ENCODE measurements at places on chromosomes 7 and 10.

DNA sequence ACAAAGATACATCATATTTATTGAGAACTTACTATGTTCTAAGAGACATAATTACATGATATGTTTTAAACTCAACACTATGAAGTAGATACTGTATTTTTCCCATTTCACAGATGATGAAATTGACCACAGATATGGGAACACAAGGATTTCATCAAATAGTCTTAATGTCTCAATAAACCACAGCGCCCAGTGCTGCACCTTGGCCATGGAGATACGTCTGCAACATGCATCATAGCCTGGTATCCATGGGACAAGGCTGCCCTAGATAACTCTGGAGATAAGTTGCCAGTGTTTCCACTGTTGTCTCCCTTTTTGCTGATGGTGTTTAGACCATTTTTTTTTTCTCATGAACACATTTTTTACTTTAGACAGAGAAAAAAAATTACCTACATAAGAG, 97.5 kb downstream of the GNAT3 start:
- DNase-seq = no peak

DNA sequence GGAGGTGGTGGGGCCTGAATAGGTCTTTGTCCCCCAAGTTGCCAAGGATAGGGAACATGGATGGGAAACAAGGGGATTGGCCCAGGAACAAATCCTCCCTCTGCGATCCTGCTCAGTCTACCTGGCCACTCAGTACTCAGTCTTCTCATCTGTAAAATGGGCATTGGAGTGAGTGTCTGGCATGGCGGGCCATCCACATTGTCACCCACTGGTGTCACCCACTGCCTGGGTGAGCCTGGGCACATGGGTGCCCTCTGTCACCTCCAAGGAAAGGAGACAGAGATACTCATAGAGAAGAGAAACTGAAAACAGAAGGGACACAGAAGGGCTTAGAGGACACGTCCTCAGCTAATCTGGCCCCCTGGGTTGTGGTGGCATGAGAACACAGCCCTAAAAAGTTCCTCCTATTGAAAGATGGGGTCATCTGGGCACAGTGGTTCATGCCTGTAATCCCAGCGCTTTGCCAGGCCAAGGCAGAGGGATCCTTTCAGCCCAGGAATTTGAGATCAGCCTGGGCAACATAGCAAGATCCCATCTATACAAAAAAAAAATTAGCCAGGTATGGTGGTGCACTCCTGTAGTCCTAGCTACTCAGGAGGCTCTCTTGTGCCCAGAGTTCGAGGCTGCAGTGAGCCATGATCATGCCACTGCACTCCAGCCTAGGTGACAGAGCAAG, 12.5 kb upstream of the TNRC18 start:
- no peak for DNase-seq

DNA sequence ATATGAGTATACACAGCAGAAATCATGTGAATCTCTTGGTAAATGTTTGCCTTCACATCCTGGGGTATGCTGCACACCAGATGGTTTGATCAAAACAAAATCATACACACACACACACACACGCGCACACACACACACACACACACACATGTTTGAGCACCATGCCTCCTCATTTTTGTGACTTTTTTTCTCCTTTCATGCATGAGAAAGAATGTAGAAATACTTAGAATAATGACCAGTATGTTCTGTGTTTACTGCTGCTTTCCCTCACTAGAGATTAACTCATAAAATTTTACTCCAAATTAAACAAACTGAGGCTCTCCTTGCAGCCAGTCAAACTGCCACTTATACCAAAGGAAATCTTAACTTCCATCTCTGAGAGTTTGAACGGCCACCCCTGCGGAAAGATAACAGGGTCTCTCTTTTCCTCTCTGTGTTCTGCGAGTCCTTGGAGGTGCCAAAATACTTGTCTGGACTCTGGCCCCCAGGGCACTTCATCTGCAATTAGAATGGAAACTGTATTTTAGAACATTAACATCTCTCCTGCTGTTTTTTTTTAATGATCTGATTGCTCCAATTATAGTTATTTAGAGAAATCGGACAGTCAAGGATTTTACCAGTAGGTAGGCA, 320.8 kb upstream of the NFE2L3 start:
- no peak for DNase-seq

DNA sequence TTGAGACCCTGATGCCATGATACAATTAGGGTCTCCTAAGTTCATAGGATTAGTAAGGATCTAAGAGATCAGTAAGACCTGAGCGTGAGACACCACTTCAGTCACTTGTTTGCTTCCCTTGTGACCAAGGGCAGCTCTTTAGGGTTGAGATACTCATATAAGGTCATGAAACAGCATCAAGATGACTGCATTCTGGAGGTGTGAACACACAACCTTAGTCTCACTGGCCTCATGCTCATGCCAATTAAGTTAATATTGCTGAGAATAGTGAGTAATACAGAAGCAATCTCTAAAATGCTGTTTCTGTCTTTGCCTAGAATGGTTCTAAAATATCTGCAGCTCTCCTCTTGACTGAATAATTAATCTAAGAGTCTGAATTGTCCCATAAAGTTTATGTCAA, 39.6 kb upstream of the KLHL7 start:
- DNase-seq = no peak

- no peak for DNase-seq
These were observed 56.9 kb downstream of the SORBS1 start for GRCh38 chr10:95504246-95504691.

GRCh38 chr10:80465451-80465835, 11.3 kb downstream of the TSPAN14 start:
- DNase-seq = no peak

DNA sequence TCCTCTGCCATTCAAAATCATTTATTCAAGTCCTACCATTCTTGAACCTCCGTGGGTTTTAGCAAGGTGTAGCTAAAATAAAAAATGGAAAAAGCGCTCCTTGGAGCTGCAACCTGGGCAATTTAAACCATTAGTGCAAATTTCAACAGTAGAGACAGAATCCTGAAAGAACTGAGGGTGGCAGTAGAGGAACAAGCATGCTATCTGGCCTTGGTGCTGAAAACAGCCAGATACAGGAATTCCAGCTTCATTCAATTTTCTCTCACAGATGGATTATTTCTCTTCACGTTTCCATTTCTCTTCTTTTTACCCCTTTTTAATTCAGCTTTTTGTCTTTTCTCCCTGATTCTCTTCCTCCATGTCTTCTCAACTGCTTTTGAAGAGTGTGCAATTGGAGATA, 77.7 kb downstream of the OTUD1 start:
- DNase-seq = no peak

DNA sequence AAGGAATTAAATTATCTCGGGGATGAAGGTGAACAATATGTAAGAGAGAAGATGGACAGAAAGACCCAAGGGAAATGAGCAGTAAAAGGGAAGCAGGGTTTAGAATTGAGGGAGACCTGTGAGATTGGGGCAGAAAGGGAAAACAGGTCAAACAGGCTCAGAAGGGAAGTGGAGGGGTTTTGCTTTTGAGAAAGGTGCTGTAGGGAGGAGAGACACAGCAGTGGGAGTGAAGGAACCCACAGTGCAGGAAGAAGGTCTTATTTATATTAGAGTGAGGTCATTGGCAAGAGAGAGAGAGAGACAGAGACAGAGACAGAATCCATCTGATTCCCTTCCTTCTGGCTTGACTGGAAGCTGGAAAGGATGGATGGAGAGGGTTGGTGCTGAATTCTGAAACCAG, 3.5 kb upstream of the TCAF1 start:
- no peak for DNase-seq

DNA sequence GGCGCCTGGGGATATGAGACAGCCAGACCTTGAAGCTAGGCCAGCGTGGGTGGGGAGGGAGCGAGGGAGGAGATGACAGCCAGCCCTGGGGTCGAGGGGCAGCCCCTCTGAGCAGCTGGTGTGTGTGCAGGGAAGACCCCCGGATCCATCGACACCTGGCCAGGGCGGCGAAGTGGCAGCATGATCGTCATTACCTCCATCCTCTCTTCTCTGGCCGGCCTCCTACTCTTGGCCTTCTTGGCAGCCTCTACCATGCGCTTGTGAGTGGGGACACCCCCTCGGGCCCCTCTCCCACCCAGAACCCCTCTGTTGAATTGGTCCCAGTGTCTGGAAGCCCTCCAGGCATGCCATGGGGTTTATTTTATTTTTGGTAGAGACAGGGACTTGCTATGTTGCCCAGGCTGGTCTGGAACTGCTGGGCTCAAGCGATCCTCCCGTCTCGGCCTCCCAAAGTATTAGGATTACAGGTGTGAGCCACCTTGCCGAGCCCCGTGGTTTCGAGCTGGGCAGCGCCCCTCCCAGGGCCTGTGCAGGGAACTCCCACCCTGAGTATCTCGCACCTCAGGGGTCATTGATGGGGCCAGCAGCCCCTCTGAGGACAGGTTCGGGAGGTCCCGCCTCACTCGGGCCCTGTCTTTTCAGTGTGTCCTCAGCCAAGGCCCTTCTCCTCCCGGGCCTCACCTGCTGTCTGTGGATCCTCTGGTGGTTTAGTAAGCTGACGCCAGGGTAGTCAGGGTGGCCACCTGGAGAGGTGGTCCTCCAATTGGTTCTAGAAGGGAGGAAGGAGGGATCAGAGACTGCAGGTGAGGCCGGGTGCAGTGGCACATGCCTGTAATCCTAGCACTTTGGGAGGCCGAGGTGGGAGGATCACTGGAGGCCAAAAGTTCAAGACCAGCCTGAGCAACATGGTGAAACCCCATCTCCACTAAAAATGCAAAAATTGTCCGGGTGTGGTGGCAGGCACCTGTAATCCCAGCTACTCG, 3.8 kb downstream of the UPK3B start:
- DNase-seq = no peak

GRCh38 chr7:16189026-16189715, 232.2 kb downstream of the CRPPA start:
- no peak for DNase-seq

- no peak for DNase-seq
These were observed 333.8 kb downstream of the LRMDA start for GRCh38 chr10:75764974-75765788.

GRCh38 chr7:81767926-81768325, 1.9 kb downstream of the HGF start:
- DNase-seq = no peak

- DNase-seq = no peak
These were observed 37.7 kb upstream of the OIT3 start for GRCh38 chr10:72855790-72856189.

DNA sequence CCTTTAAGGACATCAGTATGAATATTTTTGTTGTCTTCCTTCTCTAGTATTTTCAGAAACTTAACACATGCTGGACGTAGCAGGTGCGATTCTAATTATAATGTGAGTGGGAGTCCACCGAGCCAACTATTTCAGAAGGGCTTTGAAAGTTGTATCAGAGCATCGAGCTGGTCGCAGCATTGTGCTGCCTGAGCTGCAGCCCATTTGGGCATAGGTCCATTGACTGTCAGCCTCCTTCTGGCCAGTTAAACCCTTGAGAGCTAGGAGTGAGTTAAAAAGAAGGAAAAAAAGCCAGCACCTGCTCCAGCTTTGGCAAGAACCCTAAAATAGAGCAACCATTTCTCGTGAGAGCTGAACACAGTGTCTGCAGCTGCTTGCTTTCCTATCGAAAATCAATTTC, 47.8 kb downstream of the SLC35G1 start:
- no peak for DNase-seq

DNA sequence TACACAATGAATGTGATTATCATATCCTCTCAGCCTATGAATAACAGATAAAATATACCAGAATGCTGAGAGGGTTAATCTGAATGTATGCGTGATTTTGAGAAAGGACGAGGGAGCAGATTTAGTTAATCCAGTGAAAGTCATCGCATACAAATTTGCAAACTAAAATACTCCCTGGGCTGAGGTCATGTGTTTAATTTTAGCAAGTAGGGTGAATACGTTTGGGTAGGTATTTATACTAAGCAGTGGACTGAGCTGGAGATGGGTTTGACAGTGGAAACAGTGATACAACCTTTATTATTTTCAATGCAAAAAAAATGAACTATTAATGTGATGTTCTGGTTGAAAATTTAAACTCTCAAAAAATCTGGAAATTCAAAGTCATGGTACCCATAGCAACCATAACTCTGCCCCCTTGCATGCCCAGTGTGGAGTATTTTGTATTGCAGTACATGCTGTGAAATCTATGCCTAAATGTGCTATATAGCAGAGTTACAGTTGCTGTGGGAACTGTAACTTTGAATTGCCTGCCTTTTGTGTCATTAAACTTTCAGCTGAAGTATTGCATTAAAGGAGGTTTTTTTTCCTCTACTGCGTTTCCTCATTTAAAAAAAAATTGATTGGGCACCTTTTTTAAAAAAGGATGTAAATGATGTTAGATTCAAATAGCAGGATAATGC, 9.5 kb upstream of the ARID5B start:
- DNase-seq = no peak

- no peak for DNase-seq
These were observed 33.8 kb downstream of the IL15RA start for GRCh38 chr10:5943536-5943935.

DNA sequence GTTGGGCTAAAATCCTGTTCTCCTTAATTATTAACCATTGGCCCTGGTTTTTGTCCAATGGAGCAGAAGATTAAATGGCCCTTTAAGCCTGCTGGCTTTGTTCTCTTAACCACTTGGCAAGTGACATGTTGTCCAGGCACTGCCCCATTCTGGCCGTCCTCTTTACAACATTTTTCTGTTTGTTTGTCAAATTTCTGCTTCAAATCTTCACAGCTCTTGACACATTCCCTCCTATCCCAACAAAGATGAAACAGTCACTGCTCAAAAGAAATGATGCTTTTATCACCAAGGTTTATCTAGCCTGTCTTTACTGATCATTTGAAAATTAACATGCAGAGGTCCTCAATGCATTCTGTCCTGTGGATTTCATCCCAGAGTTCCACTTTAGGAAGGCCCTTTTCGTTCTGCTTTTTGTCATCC, 700.4 kb downstream of the KCNMA1 start:
- no peak for DNase-seq

DNA sequence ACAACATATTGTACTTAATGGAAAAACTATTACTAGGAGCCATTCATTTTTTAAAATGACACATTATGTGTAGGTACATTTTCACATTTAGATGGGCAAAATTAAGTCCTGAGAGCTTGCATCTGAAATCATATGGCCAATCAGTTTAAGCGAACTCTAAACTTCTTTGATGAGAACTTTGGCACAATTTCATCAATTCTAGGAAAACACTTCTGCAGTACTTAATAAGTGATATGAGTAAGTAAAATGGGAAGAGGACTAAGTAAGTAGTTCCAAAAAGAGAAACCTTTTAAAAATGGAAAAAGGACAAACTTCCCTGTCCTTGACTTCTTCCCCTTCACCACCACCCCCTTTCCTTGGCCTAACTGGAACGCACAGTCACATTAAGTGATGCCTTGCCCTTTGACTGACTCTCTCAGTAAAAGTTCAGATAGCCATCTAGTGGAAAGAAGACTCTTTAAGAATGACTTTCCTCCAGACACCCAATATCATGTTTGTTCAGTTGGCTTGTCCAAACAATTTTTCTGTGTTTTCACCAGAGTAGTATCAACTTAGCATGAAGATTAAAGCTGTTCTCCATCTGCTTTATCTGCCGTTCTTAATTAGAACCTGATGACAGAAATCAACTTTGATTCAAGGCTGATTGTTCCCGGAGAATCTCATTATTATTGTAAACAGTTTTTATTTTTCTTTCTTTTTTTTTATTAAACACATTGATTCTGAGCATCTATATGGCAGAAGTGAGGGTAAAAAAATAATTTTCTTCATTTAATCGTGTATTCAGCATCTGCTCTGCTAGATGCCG, 45.1 kb downstream of the CNNM2 start:
- no peak for DNase-seq

Data from activated CD4-positive, alpha-beta T cell treated with anti-CD3 and anti-CD28 coated beads, Interleukin-2, amount 50 U/mL, for 4 hours (primary cell).